Kidney (tissue), 22 donors: ENCODE measurements at places on chromosomes 2 and 18.

GRCh38 chr2:181682795-181683517 is 2.6 kb upstream of the NEUROD1 start:
- DNase-seq: peak; percentile 55

DNA sequence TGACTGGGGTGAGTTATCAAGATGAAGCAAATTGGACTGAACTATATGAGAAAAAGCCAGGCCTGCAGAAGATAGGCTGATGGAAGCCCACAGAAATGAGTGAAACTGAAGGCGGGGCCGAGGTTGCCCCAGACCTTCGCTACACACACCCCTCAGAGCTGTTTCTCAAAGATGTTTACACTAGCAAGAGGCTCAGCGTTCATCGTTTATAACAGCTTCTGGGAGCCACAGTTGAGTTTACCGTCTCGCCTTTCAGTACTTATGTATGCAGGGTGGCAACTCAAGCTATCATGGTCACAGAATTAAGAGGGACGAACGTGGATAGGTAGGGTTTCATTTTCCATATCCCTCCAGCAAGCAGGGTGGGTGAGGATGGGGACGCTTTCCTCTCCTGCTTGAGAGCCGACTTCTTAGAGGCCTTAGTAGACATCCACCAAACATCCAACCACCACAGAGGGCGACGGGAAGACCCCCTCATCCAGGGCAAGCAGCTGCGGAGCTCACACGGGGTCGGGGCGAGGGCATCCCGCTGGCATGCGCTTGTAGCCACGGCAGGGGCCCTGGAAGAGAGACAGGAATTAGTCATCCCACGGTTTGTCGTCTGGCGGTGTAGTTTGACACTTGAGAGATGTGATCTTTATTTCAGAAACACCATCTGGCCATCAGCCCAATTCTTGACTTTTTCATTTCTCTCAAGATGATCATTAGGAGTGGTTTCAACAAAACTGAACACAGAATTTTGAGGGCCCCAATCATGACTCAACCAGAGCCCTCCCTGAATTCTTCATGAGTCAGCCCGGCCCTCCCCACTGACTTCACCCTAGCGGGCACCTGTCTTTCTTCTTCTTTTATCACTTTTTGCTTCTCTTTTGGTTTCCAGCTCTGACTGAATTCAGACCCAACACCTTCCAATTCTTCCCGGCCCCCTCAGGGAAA is 109.1 kb upstream of the CTDP1 start:
- DNase-seq: no peak

DNA sequence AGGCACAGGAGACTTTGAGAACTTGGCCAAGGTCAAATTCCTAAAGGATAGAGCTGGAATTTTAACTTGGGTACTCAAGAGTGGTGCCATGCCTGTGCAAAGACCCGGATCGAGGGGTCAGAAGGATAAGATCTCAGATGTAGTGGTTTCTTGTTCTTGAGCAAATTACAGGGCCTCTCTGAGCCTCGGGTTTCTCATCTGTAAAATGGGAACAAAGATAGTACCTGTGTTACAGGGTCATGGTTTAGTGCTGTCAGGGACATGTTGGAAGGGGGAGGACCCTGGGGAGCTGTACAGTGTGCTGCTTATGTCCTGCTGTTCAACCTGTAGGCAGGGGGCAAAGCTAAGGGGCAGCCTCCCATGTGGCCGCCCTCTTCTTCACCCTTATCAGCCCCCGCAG is 173.5 kb upstream of the HAAO start:
- no peak for DNase-seq

GRCh38 chr2:225893151-225893550 is 493.6 kb downstream of the NYAP2 start:
- no peak for DNase-seq
